ENCODE measurements at places on chromosomes 7 and 10. TPM values are rescaled to one million over a fixed set of nuclear protein-coding genes. Genes with fewer than 3 reads are reported as not detected.
A peak's percentile ranks its signal among the peaks of the same experiment; 100 is the strongest.

The TSPAN12 gene
- not detected for total RNA-seq

The AFAP1L2 gene
- 1.3 TPM for total RNA-seq

The ZNF22 gene
- total RNA-seq, result 29.0 TPM

The CYP2C19 gene
- total RNA-seq, result not detected

The PTPN12 gene
- total RNA-seq, result 84.3 TPM

The HOXA6 gene
- not detected for total RNA-seq

The ACTL6B gene
- not detected for total RNA-seq

The SPAM1 gene
- total RNA-seq, result not detected

The SUN1 gene
- 50.4 TPM for total RNA-seq

The TDRD1 gene
- 0.24 TPM for total RNA-seq

DNA sequence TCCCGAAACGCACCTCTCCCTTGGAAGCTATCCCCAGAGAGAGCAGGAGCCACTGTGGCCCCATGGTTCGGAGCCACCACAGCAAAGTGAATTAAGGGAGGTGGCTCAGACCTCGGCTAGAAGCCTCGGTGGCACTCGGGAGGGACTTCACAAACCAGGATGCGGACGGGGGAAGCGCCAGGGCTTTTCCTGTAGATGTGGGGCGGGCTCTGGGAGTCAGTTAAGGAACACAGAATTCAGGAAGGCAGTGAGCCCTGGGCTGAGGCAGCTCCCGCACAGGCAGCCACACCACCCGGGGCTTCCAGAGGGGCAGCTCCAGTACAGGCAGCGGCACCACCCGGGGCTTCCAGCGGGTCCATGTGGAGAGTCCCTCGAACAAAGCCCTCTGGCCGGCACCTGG is 42.7 kb upstream of the DPYSL4 start:
- DNase-seq, result peak; percentile 54

- DNase-seq, result no peak
Measured at GRCh38 chr7:36232971-36233550, 80.0 kb downstream of the EEPD1 start.

- DNase-seq, result no peak
Measured at GRCh38 chr7:142412551-142413193, 154.8 kb upstream of the PRSS58 start.

DNA sequence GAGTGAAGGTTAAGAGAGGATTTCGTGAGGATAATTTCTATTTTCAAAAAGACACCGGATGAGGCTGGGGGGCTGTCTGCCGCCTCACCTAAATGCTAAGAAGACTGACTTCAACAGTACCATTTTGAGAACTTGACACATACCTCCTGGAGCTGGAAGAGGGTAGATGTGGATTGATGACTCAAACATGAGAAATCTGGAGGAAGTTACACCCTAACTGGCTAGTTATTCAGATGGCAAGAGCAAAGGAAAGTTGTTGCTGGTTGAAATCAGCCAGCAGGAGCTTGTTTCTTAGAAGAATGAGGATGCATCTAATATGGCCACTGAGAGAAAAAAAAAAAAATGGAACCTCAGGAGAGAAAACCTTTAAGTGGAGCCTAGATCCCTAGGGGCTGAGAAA is 76.2 kb upstream of the KIAA1217 start:
- no peak for DNase-seq

DNA sequence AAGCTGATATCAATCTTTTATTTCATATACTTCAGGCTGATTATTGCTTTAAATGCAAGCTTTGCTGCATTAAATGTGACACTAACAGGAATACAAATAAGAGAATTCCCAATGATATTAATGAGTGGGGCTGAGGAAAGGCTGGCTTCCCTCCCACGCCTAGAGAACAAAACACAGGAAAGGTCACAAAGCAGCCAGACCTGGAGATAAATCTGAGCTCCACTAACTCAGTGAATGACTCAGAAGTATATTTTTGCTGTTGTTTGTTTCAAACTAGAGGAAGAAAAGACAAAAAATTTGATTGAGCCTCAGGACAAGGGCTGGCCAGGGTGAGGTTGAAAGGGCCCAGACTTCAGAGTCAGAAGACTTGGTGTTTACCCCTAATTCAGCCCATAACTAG is 88.1 kb downstream of the XPNPEP1 start:
- no peak for DNase-seq

DNA sequence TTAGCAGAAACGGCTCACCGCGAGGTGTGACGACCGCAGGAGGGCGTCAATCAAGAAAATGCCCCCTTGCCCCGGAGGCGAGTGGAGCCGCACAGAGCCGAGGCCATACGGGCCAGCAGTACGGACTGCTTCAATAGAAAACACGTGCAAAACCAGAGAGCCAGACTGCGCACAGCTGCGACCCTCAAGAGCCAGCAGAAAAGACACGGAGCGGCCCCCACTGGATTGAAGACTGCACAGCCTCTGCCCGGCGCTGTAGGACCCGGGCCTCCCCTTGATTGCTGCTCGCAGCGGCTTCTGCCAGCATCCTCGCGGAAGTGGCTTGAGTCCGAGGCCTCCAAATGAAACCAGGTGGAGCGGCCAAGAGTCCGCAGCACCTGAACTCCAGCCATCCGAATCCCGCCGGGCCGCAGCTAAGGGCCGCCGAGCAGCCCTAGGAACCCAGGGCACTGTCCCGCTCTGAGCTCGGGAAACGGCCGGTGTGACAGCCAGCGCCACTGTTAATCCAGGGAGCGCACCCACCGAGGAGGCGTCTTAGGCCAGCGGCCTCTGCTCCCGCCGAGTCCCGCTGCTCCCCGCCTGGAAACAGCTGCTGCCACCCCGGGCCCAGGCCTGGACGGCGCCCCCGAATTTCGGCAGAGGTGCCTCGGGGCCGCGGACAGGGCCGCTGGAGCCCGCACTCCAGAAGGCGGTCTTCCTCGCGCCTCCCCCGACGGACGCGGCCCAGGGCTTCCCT is 660 bp upstream of the HHEX start:
- DNase-seq, result no peak

- no peak for DNase-seq
Measured at GRCh38 chr10:68166871-68167585, 57.7 kb downstream of the MYPN start.

DNA sequence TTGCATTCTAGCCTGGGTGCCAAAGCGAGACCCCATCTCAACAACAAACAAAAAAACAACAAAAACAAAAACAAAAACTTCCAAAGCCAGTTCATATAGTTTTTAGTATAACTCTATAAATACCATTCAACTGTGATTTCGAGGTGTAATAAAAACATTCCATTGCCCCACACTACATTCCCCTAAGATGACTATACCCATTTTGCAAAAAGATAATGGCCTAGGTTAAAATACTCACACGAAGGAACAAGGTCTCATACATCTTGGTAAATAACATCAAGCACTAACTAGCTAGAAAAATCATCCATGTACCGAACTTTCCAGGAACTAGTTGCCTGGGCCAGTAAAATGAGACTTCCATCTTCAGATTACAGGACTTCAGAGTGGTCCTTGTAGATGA is 55.4 kb downstream of the GLI3 start:
- no peak for DNase-seq

GRCh38 chr7:110397927-110398660 is 692.8 kb upstream of the LRRN3 start:
- no peak for DNase-seq

DNA sequence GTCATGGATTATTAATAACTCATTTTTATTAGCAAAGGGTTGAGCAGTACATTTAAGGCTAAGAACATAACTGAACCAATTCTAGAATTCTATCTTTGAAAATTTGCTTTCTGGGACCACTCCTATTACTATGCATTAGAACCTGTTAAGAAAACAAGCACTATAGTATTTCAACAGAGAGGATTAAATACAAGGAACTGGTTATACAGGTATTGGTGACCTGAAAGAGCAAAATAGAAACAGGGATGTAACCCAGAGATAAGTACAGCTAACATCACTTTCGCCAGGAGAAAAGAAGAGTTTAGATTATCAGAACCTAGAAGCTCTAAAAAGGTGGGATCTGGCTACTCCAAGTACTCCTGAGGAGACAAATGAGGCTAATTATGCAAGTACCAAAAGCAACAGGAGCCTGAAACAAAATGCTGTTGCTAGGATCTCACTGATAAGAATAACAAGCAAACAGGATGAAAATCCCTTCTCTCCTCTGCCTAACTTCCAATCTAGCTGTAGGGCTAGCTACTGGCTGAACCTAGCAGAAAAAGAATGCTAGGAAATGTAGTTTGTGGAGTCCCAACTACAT is 32.1 kb upstream of the ELAPOR2 start:
- no peak for DNase-seq

DNA sequence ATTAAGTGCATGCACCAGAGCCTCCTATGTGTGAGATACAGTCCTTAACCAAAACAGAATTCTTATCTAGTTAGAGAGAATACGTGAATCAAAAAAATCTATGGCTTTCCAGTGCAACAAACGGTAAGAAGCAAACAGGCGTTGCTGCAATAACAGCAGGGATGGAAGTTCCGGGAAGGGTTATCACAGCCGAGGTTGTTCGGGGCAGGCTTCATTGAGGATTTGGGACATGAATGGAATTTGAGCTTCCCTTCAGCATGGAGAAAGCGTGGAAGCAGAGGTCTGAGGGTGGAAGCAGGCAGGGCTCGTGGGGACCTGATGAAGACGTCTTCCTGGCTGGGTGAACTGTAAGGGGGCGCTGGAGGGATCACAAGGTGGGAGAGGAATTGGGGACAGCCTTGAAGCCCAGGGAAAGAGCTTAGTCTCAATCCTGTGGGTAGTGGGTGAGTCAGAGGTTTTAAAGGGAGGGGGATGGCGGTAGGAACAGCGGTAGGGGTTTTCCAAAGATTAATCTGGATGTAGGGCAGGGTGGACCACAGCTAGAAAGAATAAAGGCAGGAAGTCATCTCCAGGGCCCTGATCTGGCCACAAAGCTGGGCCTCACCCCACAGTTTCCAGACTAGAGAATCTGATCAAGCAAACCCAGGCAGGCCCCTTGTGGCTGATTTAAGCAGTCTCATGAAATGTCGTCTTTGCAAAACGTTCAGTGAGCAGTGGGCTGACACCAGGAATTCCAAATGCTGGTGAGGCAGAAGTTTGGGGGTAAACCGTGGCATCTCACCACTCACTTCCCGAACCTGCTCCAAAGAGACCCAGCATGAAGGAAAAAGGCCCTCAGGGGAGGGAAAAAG is 65.1 kb downstream of the CALML3 start:
- no peak for DNase-seq

DNA sequence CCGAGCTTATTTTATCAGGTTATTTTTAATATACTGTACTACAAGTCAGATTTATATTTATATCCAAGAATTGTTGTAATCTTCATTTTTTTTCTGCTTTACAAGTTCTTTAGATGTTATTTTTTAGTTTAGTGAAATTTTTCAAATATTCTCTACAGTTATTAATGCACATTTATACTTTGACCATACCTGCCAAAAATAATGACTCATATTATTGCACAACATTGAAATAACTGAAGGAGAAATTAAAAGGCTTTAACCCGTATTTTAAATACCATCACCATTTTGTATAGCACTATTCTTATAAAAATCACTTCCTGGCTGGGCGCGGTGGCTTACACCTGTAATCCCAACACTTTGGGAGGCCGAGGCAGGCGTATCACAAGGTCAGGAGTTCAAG is 278.5 kb downstream of the BICC1 start:
- DNase-seq, result no peak

DNA sequence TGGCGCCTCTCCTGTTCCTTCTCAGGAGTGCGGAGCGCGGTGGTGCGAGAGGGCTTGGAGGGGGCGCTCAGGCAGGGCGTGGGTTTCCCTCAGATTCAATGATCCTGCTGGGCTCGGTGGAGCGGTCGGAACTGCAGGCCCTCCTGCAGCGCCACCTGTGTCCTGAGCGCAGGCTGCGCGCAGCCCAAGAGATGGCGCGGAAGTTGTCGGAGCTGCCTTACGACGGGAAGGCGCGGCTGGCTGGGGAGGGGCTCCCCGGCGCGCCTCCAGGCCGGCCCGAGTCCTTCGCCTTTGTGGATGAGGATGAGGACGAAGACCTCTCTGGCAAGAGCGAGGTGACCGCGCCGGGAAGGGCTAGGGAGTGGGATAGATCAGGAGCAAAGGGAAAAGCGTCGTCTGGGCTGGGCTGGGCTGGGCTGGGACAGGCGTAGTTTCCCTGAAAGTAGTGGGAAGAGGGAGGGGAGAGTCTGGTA is 17.0 kb downstream of the FAM131B start:
- DNase-seq, result peak; percentile 78

DNA sequence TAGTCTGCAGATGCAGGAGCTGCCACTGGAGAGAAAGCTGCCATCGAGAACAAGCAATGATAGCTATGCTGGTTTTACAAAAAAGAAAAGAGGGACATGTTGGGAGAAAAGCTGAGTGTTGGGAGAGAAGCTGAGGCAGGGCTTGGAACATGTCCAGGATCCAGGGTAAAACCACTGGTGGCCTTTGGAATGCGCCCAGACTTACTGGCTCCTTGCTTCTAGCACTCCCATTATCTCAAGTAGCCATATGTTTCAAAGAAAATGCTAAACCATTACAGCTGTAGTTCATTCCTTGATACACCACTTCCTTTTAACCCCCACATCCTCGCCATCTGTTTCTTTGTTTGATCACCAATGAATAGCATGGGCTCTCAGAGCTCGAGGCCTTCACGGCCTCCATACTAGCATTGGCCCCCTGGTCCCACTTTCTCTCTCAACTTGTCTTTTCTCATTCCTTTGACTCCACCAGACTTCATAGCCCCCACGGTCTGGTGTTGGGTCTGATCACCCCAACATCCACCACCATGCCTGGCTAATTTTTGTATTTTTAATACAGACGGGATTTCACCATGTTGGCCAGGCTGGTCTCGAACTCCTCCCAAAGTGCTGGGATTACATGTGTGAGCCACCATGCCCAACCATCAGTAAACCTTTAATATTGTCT is 23.8 kb upstream of the PLAC9 start:
- DNase-seq, result no peak

DNA sequence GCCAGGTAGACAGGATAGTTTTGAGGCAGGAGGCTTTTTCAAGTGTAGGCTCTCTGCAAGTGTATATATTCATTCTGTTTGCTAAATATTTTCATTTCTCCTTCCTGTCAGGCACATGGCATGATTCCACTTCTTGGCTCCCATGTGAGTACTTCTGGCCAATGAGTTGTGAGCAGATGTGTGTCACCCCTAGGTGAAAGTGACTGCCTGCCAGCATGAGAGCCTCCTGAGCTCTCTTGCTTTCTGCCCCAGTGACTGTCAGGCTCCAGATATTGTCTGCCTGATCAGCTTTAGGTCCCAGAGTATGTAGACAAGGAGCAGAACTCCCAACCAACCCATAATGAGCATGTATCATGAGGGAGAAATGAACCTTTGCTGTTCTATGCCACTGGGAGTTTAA is 257.6 kb upstream of the NPY start:
- no peak for DNase-seq
